ENCODE measurements at places on chromosomes 16 and 17. TPM values are rescaled to one million over a fixed set of nuclear protein-coding genes. Genes with fewer than 3 reads are reported as not detected.

Gene CHST5
- under 0.01 TPM for total RNA-seq

Gene KRT33A
- total RNA-seq: not detected

Gene KLHDC4
- 33.4 TPM for total RNA-seq

Gene PRSS33
- total RNA-seq: not detected

Gene TP53TG3B
- total RNA-seq: 0.21 TPM

Gene COTL1
- 528 TPM for total RNA-seq

Gene ODAD4
- not detected for total RNA-seq

Gene IL21R
- total RNA-seq: 21.1 TPM

Gene EFCAB5
- total RNA-seq: 0.52 TPM

Gene SMG6
- total RNA-seq: 21.8 TPM

Gene AXIN2
- total RNA-seq: 28.5 TPM

Gene TPPP3
- total RNA-seq: 5.6 TPM

Gene ABCC6
- 0.63 TPM for total RNA-seq

All from mononuclear cell (primary cell).